ENCODE measurements at places on chromosomes 6 and 20.

DNA sequence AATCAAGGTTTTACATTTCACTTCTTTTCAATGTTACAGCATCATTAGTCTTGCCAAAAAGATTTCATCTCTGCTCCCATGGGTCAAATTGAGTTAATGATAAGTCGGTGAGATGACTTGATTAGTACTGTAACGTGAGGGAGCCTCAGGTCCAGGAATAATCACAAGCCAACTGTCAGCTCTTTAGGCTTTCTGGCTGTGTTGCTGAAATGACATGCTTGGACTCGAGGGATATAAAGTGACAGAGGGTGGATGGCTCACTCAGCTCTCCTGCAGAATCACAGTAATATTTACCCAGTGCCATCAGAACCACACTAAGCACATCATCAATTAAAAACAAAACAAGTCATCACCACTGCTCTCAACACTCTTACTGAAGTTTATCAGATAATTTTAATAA lies 196.2 kb upstream of the THEMIS start:
- DNase-seq = no peak

GRCh38 chr6:701700-702479 lies 9.0 kb upstream of the EXOC2 start:
- no peak for DNase-seq

DNA sequence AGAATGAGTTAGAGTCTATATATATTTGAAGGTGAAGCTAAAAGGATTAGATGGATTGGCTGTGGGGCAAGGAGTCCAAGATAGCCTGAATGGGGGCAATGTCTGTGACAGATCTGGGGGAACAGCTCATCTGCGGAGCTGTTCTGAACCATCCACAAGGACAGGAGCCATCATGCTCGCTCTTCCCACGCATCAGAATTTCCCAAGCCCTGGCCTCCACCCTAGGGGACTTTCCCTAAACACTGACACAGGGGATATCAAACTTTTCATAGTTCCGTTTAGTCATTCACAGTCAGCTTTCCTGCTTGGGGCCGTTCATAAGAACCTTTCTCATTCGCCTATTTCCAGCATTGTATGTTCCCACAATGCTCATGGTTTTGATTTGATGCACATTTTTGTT lies 37.6 kb upstream of the CCN6 start:
- DNase-seq = no peak

- DNase-seq = no peak
These were observed 82.7 kb downstream of the FARS2 start for GRCh38 chr6:5343998-5344397.

Data from Panc1 (cell line).